Mononuclear cell (primary cell): ENCODE measurements at places on chromosomes 5 and 9. TPM values are rescaled to one million over a fixed set of nuclear protein-coding genes. Genes with fewer than 3 reads are reported as not detected.

Gene ANKRD18A
- 2.0 TPM for total RNA-seq

Gene GRXCR2
- total RNA-seq, result not detected

Gene KCNV2
- total RNA-seq, result not detected

Gene PHYHD1
- 0.73 TPM for total RNA-seq

Gene BTNL8
- not detected for total RNA-seq

Gene C9
- total RNA-seq, result not detected

Gene BTNL3
- total RNA-seq, result not detected

Gene WDR31
- total RNA-seq, result 0.21 TPM

Gene FEM1C
- 40.9 TPM for total RNA-seq

Gene GTF3C5
- total RNA-seq, result 29.7 TPM

Gene PCDHB13
- total RNA-seq, result not detected

Gene RASGRF2
- total RNA-seq, result 14.7 TPM

Gene CDKN2A
- total RNA-seq, result 1.2 TPM

Gene SLIT3
- total RNA-seq, result 0.10 TPM
